Stimulated activated effector memory CD8-positive, alpha-beta T cell treated with anti-CD3 and anti-CD28 coated beads, Interleukin-12 subunit alpha, Interleukin-12 subunit beta, amount 100 ng/mL, for 72 hours (primary cell): ENCODE measurements at places on chromosomes 5 and 9.

DNA sequence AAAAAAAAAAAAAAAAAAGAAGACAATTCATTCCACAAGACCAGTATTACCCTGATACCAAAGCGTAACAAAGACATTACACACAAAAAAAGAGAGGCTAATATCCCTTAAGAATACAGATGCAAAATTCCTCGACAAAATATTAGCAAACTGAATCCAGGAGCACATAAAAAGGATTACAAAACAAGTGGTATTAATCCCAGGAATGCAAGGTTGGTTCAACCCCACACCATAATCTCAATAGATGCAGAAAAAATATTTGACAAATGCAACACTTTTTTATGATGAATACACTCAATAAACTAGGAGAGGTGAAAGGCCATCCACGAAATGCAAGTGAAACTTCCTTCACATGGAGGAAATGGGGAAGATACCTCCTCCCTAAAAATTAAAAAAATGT is 80.1 kb upstream of the TLR4 start:
- no peak for DNase-seq

- no peak for DNase-seq
Observed at GRCh38 chr5:174599992-174600391, 124.4 kb upstream of the MSX2 start.

- no peak for DNase-seq
Observed at GRCh38 chr9:124517600-124517999, 10.4 kb upstream of the NR5A1 start.

DNA sequence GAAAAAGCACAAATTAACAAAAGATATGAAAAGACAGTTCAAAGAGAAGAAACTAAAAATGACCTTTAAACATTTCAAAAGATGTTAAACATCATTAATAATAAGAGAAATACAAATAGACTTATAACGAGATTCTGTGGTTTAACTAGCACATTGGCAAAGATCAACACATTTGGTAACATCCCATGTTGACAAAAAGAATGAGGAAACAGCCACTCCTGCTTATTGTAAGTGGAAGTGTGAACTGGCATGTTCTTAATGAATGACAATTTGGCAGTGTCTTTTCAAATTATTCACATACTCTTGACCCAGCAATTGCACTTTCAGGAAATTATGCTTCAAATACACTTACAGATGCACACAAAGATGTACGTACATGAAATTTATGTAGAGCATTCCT is 176.3 kb downstream of the TLE1 start:
- DNase-seq, result no peak

DNA sequence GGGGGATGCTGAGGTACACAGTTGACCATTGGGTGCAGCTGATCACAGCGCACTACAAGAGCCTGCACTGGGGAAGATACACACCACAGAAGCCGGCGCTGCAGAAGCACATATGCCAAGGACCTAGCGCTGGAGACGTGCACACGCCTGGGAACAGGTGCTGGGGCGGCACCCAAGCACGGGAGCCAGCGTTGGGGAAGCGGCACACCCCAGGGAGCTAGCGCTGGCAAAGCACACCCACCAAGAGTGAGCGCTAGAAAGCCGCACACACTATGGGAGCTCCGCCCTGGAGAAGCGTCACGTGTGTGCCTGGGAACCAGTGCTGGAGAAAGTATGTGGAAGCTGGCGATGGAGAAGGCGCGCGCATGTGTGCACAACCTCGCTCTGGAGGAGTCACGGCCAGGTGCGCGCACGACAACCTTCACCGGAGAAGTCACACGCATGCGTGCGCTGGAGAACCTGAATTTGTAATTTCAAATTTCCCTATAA is 4.5 kb downstream of the FANCC start:
- DNase-seq, result no peak

DNA sequence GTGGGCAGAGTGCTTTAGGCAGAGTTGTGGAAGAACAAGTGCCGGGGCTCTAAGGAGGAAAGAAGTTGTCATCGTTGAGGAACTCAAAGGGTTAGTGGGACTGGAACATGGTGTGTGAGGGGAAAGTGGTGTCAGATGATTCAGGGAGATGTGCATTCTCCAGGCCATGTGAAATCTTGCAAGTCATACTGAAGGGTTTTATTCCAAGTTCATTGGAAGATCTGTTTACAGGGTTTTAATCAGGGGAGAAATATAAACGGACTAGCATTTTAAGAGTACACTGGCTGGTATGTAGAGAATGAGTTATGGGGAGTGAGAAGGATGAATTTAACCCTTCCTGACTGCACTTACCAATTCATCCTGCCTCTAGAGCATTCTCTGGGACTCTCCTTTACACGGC is 49.3 kb downstream of the NR2F1 start:
- DNase-seq, result no peak
